Esophagus squamous epithelium (tissue), 5 donors: ENCODE measurements at places on chromosomes 12 and 14.
A peak's percentile ranks its signal among the peaks of the same experiment; 100 is the strongest.

DNA sequence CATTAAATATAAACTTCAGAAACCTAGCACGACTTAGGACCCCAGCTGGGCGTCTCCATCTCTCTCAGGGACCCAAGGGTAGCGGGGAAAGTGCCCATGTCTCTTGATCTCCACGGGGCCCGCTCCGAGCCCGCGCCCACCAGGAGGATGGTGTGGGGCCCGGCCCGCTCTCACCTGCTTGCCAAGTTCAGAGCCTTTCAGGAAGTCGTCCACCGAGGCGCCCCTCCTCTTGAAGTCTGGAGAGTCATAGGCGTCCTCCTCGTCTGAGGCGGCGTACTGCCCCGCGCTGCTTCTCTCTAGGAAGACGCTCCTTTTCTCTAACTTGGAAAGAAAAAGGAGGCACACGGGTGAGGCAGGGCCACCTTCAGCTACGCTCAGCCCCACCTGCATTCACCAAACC, 96.9 kb downstream of the PIWIL1 start:
- H3K27ac ChIP-seq, result no peak overlapping the region
- no peak for DNase-seq
- H3K4me3 ChIP-seq, result no peak overlapping the region
- H3K27me3 ChIP-seq, result no peaks in the 10 kb centered on the region
- no peaks in the 10 kb centered on the region for H3K4me1 ChIP-seq

GRCh38 chr14:80621701-80622100, 319.8 kb downstream of the CEP128 start:
- H3K27me3 ChIP-seq, result no peaks in the 10 kb centered on the region
- no peaks in the 10 kb centered on the region for H3K36me3 ChIP-seq
- no peaks in the 10 kb centered on the region for H3K4me1 ChIP-seq
- H3K4me3 ChIP-seq, result no peak overlapping the region
- DNase-seq, result no peak
- H3K27ac ChIP-seq, result no peak overlapping the region

DNA sequence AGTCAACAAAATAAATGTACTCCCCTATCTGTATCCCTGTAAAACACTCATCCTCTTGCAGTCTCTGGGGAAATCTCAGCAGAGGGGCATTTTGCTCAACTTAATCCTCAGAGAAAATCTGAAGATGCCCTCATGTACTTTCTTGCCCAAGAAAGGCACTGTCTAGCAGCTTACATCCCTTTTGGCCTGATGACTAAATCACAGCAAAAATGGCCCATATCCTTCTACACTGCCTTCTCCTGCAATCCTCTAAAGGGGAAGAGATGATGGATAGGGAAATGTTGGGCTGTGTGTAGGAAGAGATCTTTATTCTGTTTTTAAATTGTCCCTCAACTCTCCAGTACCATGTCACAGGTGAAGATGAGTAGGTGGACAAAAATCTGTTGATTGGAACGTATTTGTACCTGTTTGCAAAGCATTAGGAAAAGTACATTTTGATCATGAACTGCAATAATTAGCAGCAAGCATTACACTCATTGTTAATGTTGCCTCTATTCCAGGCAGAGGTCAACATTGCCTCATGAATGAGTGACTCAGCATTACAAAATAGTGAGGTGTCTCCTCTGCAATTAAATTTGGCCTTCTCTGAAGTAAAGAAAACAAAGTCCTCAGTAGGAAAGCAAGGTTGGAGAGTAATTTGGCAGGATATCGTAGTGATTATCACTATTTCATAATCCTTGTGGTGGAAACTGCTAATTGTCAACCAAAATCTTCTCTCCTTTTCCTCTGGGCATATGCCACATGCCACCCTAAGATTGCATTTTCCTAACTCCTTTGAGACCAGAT, 172.4 kb upstream of the CAND1 start:
- no peaks in the 10 kb centered on the region for H3K36me3 ChIP-seq
- peak overlapping the region; percentile 30 for H3K27ac ChIP-seq
- peaks cover 14% of the 10 kb centered on the region for H3K4me1 ChIP-seq
- no peak overlapping the region for H3K4me3 ChIP-seq
- DNase-seq, result no peak

DNA sequence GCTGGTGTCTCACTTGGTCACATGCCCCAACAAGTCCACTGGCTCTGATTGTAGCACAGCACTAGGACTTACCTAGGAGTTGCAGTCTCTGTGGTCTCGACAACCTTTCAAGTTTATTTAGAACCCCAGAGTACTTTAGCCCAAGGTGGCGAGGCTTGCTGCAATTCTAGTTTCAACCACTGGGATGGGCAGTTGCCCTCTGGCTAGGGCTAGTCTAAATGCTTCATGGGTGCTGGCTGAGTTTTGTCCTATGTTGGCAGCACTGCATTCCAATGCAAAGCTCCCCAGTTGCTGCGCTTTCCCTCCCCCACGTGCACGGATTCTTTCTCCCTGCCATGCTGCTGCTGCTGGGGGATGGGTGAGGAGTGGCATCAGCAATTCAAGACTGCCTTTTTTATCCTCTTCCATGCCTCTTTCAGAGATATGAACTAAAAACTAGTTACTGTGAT, 207.9 kb downstream of the SYNE2 start:
- no peaks in the 10 kb centered on the region for H3K27me3 ChIP-seq
- peak overlapping the region; percentile 82 for H3K27ac ChIP-seq
- peaks cover 58% of the 10 kb centered on the region for H3K36me3 ChIP-seq
- no peak for DNase-seq
- peaks cover 11% of the 10 kb centered on the region for H3K4me1 ChIP-seq

- no peaks in the 10 kb centered on the region for H3K36me3 ChIP-seq
- H3K27ac ChIP-seq, result no peak overlapping the region
- DNase-seq, result no peak
- H3K4me1 ChIP-seq, result peaks cover 18% of the 10 kb centered on the region
- no peaks in the 10 kb centered on the region for H3K27me3 ChIP-seq
Measured at GRCh38 chr12:75650595-75651341, 139.4 kb upstream of the KRR1 start.

GRCh38 chr14:76227450-76228050, 75.8 kb downstream of the GPATCH2L start:
- no peak overlapping the region for H3K27ac ChIP-seq
- H3K27me3 ChIP-seq, result no peaks in the 10 kb centered on the region
- H3K4me1 ChIP-seq, result no peaks in the 10 kb centered on the region
- no peak for DNase-seq
- no peak overlapping the region for H3K4me3 ChIP-seq

GRCh38 chr14:104595116-104595675, 9.4 kb downstream of the TMEM179 start:
- no peaks in the 10 kb centered on the region for H3K36me3 ChIP-seq
- no peaks in the 10 kb centered on the region for H3K27me3 ChIP-seq
- DNase-seq, result no peak

- no peaks in the 10 kb centered on the region for H3K4me1 ChIP-seq
- H3K36me3 ChIP-seq, result no peaks in the 10 kb centered on the region
- no peaks in the 10 kb centered on the region for H3K27me3 ChIP-seq
- no peak overlapping the region for H3K27ac ChIP-seq
Measured at GRCh38 chr12:79114896-79115295, 250.3 kb downstream of the SYT1 start.
